ENCODE measurements at places on chromosomes 6 and 20. TPM values are rescaled to one million over a fixed set of nuclear protein-coding genes. Genes with fewer than 3 reads are reported as not detected.

The PFDN4 gene
- 26.8 TPM for total RNA-seq

The SENP6 gene
- 46.8 TPM for total RNA-seq

The CCN5 gene
- total RNA-seq, result 15.8 TPM

The SLC12A5 gene
- not detected for total RNA-seq

The ADTRP gene
- not detected for total RNA-seq

The SSTR4 gene
- not detected for total RNA-seq

The C6orf132 gene
- 1.9 TPM for total RNA-seq
